ENCODE measurements at places on chromosomes 7 and 10.

DNA sequence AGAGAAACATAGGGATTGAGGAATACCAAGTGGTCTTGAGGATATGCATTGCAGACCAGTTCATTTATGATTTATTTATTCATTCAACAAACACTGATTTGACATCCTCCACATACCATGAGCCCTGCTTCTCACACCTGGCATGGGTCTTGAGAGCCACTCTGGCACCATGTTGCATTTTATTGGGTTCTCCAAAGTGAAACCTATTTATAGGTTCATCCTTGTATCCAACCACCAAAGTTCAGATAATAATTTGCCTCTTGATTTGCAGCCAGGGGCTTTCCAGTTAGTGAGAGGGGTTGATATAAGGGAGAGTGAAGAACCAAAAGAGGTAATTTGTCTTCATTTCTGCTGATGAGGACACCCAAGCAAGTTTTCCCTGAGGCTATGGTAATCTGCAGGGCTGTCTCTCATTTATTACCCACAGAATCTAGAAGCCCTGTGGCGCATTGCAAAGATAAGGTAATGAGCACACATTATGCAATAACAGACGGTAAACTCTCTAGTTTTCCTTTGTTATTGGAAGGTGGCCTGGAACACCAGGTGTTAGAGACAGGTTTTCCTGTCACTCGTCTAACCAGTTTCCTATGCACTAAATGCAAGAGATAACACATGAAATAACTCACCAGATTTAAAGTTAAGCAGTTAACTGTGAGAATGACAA is 28.8 kb upstream of the ICA1 start:
- no peak for DNase-seq

GRCh38 chr10:19749185-19749729 is 67.0 kb upstream of the PLXDC2 start:
- no peak for DNase-seq

DNA sequence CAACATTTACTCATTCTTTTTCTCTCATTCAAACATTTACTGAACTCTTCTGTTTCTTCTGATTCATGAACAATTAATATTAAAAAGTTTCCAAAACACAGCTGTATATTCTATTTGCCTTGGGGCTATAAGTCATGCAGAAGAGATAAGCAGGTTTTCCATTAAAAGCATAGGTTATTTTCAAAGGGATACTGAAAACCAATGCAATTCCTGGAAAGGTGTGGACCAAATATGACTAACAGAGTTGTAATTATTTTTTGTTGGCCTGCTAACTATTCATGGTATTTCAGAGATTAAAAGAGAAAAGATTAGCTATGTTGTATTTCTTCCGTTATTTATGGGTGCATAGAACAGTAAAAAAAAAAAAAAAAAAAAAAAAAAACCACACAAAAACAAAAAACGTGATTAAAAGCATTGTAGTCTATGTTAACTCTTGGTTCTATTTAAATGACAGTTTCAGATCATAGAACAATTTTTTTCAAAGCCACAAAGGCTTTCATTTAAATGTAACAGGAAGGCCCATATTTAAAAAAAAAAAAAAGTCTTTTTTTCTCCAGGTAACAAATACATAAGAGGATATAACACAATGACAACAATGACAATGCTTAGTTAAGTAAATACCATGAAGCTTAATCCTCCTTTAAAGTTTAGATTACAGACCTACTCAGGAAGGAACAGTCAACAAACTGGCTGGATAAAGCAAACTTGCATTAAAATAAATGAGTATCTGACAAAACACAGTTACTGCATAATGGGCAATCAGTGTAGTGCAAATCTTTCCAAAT is 1042.9 kb downstream of the GATA3 start:
- no peak for DNase-seq

DNA sequence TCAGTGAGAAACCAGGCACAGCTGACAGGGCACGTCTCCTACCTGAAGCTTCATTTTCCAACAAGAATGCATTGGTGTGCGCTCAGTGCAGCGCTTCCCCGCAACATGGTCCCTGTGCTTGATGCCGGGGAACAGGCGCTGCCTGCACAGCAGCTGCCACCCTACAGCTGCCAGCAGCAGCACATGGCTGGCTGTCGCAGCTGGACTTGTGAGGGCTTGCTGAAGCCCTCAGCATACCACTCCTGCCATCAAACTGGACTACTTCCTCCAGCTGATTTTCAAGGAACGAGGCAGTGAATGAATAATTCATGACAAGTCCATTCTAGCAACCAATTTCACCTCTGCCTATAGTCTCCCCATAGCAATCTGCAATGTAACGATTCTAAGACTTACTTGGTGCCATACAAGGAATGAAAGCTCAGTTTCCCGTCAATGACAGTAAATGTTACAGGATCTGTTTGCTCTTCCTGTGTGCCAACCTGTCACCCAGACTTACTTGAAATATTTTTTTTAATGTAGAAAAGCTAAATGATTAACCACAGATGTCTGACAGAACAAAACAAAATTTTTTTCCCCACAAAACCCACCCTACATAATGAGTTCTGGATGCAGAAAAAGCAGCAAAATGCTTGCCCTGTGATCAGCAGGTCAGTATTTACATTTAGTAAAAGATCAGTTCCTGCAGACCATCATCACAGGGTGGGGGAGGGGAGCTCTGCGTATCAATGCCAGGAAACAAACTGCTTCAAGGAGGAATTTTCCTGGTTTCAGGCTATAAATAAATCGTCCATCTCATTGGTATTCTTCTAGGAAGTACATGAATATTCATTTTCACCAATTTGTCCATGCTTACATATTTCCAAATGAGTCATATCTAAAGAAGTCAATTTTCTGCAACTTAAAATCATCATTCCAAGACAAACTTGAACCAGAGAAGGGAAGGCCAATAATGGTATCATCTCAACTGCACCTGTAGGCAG is 140.6 kb downstream of the ALOX5 start:
- no peak for DNase-seq

GRCh38 chr7:134084488-134085144 is 42.5 kb upstream of the LRGUK start:
- no peak for DNase-seq

DNA sequence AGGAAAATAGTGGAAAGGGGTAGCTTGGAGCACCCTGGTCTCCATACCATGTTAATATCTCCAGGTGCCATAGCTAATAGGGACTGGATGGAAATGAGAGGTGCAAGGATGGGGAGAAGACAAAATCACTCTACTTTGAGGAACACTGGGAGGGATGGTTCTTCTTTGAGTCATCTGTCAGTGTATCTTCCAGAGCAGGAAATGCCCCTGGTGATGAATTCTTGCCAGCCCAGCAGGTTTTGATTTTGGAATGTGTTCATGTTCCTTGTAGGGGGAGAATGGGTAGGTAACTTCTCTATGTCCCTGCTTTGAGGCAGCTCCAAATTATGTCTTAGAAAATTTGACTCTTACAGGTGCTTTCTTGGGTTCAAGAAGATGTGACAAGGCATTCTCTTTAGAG is 177.0 kb upstream of the GLI3 start:
- no peak for DNase-seq

DNA sequence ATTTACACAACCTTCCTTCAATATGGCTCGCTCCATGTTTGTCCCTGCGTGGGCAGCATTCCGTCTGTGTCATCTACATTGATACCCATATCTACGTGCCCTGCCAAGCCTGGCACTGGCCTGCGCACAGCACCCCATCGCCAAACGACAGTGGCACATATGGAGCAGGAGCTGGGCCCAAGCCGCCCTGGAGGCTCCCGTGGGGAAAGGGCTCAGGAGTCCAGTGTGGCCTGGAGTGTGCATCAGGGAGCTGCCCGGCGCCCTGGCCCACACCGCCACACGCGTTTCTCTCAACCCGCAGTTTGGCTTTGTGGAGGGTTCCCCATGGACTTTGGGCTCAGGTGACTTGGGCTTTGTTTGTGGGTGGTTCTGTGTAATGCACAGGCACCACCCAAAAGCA is 273.2 kb downstream of the PTPRN2 start:
- no peak for DNase-seq

GRCh38 chr7:64946772-64947171 is 43.7 kb downstream of the ZNF273 start:
- DNase-seq, result no peak

DNA sequence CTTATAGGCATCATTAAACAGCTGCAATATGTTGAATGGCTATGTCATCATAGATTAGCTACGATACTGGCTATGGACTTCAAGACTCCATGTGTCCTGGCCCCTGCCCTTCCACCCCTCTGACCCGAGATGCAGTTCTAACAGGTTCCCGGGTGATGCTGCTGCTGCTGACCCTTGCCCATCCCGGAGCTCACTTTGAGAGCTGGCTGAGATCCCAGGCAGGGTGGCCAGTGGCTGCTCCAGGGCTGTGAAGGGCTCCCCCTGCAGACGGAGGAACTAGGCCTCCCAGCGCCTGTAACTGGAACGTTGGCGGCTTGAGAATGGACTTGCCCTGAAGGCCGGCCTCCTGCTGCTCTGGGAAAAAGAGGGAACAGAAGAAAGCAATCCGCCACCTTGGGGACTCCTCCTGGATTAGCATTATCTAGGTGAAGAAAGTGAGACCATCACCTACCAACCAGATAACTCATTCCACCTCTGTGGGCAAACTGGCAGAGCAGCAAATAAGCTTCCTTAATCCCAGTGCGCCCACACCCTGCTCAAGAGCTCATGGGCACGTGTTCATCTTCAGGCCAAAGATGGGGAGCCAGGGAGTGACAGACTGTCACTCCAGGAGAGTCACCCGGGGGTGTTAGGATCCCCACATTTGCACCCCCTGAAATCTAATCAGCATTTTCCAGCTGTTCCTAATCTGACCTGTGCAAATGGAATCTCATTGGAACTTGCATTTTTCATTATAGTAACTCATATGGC is 56.8 kb downstream of the PARP12 start:
- DNase-seq, result no peak

DNA sequence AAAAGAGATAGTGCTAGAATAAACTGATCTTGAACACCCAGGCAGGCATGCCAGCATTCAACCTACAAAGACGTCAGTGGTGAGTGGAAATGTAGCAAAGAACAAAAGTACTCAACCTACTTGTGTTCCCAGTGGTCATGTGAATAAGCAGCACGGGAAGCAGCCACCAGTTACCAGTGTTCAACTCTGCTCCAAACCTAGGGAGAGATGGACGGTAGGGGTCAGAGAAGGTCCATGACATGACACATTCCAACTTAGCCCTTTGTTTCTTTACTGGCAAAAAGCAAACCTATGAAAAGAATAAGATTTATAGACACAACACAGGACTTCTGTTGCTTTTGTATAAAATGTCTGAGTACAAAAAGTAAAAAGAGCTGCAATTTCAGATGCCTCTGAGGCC is 511.4 kb downstream of the XPNPEP1 start:
- no peak for DNase-seq

All from stimulated activated CD4-positive, alpha-beta T cell treated with anti-CD3 and anti-CD28 coated beads, Interleukin-1b, Interleukin-23, amount 100 ng/mL, for 1 hour (primary cell).